ENCODE measurements at places on chromosomes 16 and 17. TPM values are rescaled to one million over a fixed set of nuclear protein-coding genes. Genes with fewer than 3 reads are reported as not detected.

Gene PRR15L
- total RNA-seq = not detected

- H3K4me3 ChIP-seq = peak overlapping the region; percentile 70
- H3K4me1 ChIP-seq = peaks cover 60% of the 10 kb centered on the region
- no peaks in the 10 kb centered on the region for H3K27me3 ChIP-seq
- H3K36me3 ChIP-seq = peaks cover 69% of the 10 kb centered on the region
- peak; percentile 86 for DNase-seq
Measured at GRCh38 chr17:35022536-35023063, 40.9 kb downstream of the RFFL start.

GRCh38 chr16:17350207-17350606 lies 120.6 kb downstream of the XYLT1 start:
- no peaks in the 10 kb centered on the region for H3K27me3 ChIP-seq
- no peak overlapping the region for H3K4me3 ChIP-seq

- peaks cover 19% of the 10 kb centered on the region for H3K27me3 ChIP-seq
- no peak for DNase-seq
- no peaks in the 10 kb centered on the region for H3K36me3 ChIP-seq
- H3K27ac ChIP-seq = no peak overlapping the region
- no peak overlapping the region for H3K4me3 ChIP-seq
Measured at GRCh38 chr17:72631568-72631948, 460.9 kb downstream of the SLC39A11 start.

Gene PIK3R5
- 50.3 TPM for total RNA-seq

Gene CES1
- 3.4 TPM for total RNA-seq

DNA sequence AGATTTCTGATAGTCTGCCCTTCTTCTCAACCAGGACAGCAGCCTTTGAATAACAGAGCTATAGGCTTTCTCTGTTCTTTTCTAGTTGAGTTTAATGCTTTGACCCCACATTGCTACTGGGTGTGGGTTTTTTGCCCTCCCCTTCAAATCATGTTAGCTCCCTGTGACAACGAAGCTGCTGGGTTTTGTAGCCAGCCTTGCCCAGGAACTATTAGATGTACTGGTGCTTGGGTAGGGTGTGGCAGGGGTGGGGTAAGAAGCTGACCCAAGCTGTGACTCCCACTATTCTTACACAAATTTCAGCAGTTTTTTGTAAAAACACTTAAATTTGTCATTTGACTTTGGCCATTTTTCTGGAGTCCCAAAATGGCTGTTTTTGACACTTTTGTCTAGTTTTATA lies 69.7 kb downstream of the NLK start:
- peaks cover 6% of the 10 kb centered on the region for H3K4me1 ChIP-seq
- no peak overlapping the region for H3K27ac ChIP-seq
- peaks cover 8% of the 10 kb centered on the region for H3K36me3 ChIP-seq
- DNase-seq = no peak

DNA sequence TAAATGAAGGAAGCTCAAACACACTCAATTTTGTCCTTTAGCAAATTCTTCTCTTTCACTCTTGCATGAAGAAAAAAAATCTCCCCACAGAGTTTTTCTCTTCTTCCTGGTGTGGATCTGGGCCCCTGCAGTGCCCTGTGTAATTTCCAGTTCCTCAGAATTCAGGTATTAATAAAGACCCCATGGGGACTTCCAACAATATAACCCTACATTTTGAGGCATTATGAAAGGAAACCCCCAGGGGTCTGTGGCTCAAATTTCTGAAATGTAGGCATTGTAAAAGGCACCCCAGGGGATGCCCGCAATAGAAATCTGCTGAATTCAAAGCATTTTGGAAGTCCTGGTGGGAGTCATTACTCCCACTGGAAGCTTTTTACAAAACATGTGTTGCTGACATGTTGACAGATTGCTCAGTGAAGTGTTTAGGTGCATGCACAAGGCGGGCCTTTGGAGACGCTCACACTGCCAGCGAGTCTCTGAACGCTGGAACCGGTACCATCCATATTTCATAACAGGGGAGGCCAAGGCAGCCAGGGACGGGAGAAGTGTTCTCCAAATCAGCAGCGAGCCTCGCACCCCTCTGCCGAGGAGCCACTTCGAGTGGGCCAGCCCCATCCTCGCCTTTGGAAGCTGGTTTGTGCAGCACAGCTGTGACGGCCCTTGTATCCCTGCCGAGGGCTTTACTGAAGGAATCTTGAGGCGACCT lies 154.0 kb downstream of the ZNF423 start:
- H3K27me3 ChIP-seq = peaks cover 5% of the 10 kb centered on the region
- no peaks in the 10 kb centered on the region for H3K36me3 ChIP-seq
- no peak for DNase-seq
- no peaks in the 10 kb centered on the region for H3K4me1 ChIP-seq
- no peak overlapping the region for H3K27ac ChIP-seq

Gene OSGIN1
- 0.88 TPM for total RNA-seq

Gene MTHFSD
- 22.2 TPM for total RNA-seq

GRCh38 chr17:70886648-70887047 lies 717.3 kb downstream of the KCNJ2 start:
- DNase-seq = no peak
- no peaks in the 10 kb centered on the region for H3K36me3 ChIP-seq
- H3K4me3 ChIP-seq = no peak overlapping the region
- H3K27ac ChIP-seq = no peak overlapping the region

- peaks cover 4% of the 10 kb centered on the region for H3K4me1 ChIP-seq
- H3K27ac ChIP-seq = no peak overlapping the region
- no peak for DNase-seq
- no peak overlapping the region for H3K4me3 ChIP-seq
- H3K36me3 ChIP-seq = no peaks in the 10 kb centered on the region
Measured at GRCh38 chr16:87169509-87169995, 147.6 kb downstream of the C16orf95 start.

GRCh38 chr17:55654022-55654421 lies 68.6 kb downstream of the TMEM100 start:
- peaks cover 24% of the 10 kb centered on the region for H3K27me3 ChIP-seq
- H3K4me1 ChIP-seq = no peaks in the 10 kb centered on the region
- H3K4me3 ChIP-seq = no peak overlapping the region
- no peaks in the 10 kb centered on the region for H3K36me3 ChIP-seq
- no peak overlapping the region for H3K27ac ChIP-seq

Gene EVI2A
- 110 TPM for total RNA-seq

GRCh38 chr16:23528644-23529310 lies 18.5 kb upstream of the GGA2 start:
- no peak overlapping the region for H3K27ac ChIP-seq
- no peak for DNase-seq
- no peak overlapping the region for H3K4me3 ChIP-seq

DNA sequence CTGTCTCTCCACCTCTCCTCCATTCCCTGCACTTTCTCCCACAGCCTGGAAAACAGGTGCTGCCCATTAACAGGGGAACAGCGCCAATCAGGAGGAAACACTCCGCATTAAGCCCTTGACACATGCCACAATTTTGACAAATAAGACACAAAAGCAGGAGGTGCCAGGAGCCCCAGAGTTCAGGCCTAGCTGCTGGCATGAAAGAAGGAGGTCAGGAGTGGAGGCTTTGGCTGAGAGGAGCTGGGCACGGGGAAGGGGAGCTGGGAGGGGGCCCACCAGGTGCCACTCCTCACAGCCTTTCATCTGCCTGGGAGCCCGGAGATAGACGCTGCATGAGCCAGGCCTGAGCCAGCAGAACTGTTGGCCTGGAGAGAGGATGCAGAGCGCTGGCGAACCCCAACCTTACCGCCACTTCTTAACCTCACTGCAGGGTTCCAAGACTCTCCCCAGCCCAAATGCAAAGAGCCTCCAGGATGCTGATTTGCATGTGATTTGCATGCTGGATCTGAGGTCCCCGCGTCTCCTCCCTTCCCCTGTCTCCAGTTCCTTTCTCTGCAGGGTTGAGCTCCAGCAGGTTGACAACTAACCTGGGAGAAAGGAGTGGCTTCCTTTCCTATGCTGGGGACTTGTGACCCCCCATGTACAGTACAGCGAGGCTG lies 139.8 kb upstream of the SDK2 start:
- no peak overlapping the region for H3K27ac ChIP-seq
- peaks cover 2% of the 10 kb centered on the region for H3K27me3 ChIP-seq
- DNase-seq = no peak
- H3K36me3 ChIP-seq = no peaks in the 10 kb centered on the region

GRCh38 chr17:13513039-13513405 lies 88.7 kb downstream of the HS3ST3A1 start:
- H3K4me1 ChIP-seq = peaks cover 10% of the 10 kb centered on the region
- DNase-seq = no peak
- H3K27me3 ChIP-seq = peaks cover 13% of the 10 kb centered on the region
- no peaks in the 10 kb centered on the region for H3K36me3 ChIP-seq
- H3K4me3 ChIP-seq = no peak overlapping the region

Gene TBC1D10B
- 69.2 TPM for total RNA-seq

Measured in activated CD4-positive, alpha-beta memory T cell treated with anti-CD3 and anti-CD28 coated beads, Interleukin-2, amount 10 ng/mL, durations not matched to agents 7 days and 5 days (primary cell).